ENCODE measurements at places on chromosomes 7 and 10.

- no peak for DNase-seq
These were observed 68.4 kb downstream of the PHTF2 start for GRCh38 chr7:77866786-77867536.

DNA sequence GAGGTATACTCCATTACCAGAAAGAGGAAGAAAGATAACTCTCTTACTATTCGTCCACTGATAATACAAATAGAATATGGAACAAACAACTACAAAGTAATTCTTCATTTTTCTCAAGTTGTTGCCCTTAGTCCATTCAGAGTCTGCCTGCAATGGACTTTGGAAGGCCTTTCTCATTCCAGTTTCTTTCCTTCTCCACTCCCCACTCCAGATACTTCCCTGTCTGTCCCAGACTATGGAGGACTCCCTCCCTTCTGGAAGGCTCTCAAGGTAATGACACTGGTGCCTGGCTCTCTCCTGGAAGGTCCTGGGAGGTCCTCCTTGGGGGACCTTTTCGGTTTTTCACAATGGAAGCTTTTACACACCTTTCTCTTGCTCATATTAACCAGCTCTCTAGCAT, 167.8 kb downstream of the SDHAF3 start:
- DNase-seq, result no peak

- no peak for DNase-seq
These were observed 422.2 kb upstream of the MTPN start for GRCh38 chr7:136399385-136399784.

GRCh38 chr10:9219860-9220259, 1165.4 kb downstream of the GATA3 start:
- DNase-seq, result no peak

DNA sequence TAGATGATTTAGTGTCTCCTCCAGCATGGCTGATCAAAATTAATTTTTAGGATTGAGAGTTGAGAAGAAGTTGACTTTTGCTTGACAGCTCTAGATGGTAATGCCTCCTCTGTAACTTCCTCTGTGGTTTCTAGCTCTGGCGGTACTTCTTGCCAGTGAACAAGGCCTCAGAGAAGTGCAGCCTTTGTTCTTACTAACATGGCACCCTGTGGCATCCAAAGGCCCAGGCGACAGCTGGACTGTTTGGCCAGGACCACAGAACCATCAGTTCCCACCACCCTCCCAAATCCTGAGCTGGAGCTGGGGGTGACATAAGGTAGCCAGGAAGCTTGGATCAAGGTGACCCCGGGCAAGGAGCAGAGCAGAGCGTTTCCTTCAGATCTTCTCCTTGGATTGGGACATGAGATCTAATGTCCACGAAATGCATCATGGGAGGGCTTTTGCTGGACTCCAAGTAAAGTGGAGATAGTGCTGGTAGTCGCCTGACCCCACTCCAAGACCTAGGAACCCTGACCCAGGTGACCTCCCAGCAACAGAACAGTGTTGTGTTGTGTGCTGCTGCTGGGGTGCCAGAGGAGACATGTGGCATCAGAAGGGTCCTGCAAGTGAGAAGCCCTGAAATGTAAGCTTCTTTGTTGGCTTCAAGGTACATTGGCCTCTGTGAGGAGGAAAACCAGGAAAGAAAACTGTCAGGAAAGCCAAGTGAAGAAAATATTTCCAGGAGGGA, 41.8 kb downstream of the APBB1IP start:
- no peak for DNase-seq

GRCh38 chr7:25032774-25033743, 53.1 kb upstream of the OSBPL3 start:
- DNase-seq, result no peak

DNA sequence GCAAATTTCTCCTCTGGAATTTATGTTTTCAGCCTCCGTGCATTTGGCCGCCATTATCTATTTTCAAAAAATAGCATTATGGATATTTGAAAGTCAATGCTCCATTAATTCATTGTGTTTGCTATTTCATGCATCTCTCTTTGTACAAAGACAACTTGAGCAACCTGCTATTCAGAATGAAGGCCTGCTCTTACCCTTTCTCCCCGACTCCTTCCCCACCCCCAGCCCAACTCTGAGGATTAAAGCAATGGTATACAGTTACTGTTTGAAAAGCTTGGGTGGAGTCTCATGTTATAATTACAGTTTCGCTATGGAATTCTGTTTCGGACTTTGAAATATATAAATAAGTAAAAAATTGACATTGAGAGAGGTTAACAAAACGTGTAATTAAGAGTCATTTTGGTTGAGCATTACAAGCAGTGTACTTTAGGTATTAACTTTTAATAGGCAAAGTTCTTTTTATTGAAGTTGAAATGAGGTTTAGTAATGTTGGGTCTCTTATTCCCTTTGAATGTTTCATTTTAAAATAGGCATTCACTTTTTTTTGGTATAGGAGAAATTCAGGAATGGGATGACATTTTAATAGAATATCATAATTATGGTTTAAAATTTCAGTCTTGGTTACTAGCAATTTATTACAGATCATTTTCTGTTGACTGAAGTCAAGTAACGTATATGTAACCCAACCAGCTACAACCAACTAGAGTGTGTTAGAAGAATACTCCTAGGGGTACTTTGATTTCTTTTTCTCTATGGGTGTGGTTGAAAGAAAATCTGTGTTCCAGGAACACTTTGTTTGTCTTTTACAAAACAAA, 93.1 kb downstream of the ARID5B start:
- DNase-seq, result no peak

DNA sequence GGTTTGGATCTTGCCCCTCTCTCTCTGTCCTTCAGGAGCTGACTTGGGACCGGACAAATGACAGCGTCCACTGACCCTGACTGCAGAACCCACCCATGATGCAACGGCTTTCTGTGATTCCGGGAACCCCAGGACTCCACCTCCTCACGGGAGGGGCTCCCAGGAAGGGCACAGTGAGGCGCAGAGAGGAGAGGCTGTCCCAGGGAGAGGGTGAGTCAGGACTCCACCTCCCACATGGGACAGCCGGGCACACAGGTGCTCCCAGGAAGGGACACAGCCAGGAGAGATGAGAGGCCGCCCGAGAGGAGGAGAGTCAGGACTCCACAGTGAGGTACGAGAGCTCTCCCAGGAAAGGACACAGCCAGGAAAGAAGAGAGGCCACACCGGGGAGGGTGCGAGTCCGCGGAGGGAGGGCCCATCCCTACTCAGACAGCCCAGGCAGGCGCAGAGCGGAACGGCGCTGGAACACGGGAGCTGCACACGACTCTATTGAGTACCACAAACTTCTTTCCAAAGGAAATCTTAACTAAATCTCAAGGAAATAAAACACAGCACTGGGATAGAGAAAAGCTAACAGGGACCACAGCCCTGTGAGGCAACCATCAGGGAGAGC, 162.5 kb downstream of the MAD1L1 start:
- no peak for DNase-seq

DNA sequence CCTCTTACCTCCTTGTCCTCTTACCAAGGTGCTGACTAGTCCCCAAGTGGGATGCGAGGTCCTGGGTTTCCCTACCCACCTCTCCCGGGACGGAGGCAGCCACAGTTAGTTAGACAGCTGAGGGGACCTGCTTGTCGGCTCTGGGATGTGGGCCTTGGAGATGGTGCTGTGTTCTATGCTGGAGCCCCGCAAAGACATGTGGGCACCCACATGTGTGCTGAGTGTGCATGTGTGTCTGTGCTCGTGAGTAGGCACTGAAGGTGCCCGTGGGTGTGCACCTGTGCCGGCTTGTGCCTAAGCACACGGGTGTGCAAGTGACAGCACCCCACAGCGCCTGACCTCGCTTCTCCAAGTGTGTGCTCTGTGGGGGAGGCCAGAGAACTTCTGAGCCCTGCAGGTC, 62.2 kb downstream of the NEURL1 start:
- no peak for DNase-seq

DNA sequence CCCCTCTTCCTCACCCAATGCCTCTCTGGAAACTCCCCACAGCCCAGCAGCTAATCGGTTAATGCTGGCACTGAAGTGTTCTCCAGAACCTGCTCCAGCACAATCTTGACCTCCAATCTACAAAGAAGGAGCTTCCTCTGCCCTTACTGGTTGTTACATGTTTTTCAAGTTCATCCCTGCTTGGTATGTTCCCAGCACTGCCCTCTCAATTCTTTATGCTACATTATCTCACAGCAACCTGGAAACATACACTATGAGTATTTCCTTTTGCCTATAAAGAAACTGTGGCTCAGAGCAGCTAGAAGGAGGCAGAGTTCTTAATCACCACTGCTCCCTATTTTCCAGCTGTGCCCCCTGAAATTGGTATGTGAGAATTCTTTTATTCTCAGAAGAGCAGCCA, 84.1 kb upstream of the KMT2E start:
- no peak for DNase-seq

DNA sequence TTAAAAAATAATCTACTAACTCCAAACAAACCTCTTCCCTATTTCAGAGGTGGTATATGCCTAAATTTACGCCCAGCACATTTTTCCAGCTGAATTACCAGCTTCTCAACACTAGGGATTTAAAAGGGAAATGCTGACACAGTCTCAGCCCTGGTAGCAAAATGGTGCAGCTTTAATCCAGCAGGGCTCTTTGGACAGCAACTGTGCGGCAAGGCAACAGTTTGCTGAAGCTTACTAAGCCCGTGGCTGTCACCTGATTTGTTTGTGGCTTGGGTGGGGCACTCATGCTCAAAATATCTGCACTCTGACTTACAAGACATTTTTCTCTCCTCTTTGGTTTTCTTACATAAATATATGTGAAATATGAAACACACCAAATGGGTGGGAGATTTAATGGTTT, 206.7 kb downstream of the POU6F2 start:
- no peak for DNase-seq

DNA sequence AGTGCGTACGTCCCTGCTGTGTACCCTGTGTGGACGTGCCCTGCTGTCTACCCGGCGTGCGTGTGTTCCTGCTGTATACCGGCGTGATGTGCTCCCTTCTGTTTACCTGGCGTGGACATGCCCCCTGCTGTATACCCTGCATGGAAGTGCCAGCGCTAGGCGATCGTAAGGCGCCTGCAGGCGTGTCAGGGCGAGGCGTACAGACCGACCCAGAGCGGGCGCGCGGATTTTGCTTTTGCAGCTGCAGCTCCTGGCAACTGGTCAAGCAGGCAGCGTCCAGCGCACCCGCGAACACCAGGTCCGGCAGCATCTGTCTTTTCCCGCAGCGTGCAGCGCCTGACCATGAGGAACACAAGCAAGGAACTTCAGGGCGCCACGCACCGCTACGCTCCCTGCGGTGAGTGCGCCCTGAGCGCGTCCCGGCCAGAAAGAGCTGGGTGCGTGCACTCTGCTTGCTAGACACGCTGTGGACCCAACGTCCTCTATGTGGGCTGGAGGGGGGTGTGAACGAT, 680 bp downstream of the C7orf57 start:
- no peak for DNase-seq

DNA sequence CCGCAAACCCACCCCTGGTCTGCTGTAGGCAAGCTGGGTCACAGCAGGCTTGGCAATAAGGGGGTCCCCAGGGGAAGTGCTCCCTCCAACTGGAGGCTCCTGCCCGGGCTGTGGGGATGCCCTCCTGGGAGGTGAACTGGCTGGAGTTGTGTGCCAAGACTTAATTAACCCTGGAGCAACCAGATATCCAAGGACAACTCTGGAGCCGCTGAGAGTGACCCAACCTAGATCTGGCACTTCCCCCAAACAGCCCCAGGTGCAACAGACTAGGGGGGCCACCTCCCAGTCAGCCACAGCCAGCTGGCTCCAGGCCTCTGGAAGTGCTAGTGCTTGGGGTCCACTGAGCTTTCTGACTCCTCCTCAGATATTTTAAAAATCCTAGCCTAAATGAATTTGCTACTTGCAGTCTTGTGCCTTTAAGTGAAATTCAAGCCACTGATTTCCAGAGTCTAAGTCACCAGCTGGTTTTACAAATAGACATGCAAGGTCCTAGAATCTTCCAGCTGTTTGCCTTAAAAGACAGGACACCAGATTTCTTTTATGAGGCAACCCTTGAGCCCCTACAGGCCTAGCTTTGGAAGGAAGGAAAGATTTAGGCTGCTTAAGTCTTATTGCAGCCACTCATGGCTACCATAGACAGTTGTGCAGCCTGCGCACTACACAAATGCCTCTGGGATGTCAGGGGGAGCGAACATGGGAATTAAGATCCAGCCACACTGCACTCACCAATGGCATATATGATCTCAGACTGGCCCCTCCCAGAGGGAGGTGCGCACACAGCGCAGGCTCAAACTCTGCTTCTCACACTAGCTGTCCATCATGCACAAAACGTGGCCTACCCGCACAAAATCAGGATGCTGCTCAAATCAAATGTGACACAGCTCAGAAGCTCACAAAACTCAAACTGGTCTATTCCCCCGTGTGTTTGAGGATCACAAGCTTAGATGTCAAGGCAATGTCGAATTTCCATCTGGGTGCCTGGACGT, 42.6 kb upstream of the MYL10 start:
- DNase-seq, result no peak

DNA sequence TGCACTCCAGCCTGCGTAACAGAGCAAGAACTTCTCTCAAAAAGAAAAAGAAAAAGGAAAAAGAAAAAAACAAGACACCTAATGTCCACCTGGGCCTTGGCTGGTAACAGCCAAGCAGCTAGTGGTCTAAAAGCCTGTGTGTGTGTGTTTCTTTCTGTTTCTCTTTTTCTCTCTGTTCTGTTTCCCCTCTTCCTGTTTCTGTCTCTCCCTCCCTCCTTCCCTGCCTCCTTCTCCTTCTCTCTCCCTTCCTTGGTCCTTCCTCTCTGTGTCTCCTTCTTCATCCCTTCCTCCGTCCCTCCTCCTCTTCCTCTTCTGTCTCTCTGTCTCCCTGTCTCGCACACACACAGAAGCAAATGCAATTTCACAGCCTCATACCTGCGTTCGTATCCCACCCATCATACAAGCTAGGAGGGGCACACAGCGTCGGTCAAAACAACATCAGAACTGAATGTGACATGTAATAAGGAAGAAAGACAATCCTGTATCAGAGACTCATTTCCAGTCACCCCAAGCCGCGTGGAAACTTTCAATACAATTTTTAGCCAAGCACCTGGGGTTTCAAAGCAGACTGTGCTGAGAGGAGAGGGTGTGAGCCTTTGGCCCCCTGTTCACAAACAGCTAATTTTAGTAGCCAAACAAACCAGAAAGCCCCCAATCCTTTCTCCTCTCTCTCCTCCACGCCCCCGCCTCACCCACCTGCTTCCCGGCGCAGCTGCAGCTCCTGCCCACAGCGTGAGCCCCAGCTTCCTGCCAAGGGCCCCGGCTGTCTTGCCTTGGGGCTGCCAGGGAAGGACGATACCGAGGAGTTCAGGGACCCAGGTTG, 50.2 kb upstream of the GNA12 start:
- no peak for DNase-seq

- no peak for DNase-seq
These were observed 5.9 kb upstream of the LDB3 start for GRCh38 chr10:86662186-86663045.

DNA sequence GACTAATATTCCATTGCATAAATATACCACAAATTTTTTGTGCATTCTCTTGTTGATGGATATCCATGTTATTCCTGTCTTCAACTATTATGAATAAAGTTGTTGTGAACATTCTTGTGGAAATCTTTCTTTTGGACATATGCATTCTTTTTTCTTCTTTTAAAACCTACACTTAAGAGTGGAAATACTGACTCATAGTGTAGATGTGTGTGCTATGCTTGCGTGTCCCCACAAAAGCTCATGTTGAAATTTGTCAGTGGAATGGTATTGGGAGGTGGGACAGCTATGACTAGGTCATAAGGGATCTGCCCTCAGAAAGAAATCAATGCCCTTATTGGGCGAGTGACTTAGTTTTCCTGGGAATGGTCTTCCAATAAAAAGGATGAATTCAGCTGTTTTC, 203.6 kb upstream of the PRSS58 start:
- no peak for DNase-seq

Data from cortex of kidney (tissue), 1 donor.